RKO (cell line): ENCODE measurements at places on chromosomes 4 and X.
A peak's percentile ranks its signal among the peaks of the same experiment; 100 is the strongest.

DNA sequence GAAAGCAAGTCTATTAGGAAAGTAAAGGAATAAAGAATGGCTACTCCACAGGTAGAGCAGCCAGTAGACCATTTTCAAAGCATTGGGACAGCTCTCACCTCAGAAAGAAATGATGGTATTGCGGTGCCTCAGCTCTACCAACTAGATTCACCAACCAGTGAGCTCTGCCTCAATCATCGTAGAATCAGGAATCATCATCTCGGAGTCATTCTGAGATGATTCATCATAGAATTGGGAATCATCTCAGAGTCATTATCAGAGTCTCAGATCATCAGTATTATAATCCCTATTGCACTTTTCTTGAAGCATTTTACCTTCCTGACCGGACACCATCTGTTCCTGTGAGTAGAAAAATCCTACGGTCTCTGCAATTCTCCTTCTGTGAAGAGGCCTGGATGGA lies 17.5 kb upstream of the SAT1 start:
- peak; percentile 80 for DNase-seq

- DNase-seq = no peak
Measured at GRCh38 chrX:38820751-38821150, 19.5 kb downstream of the MID1IP1 start.

- DNase-seq = no peak
Measured at GRCh38 chr4:112842513-112842912, 205.6 kb downstream of the LARP7 start.

- DNase-seq = no peak
Measured at GRCh38 chr4:113674251-113674650, 87.3 kb downstream of the CAMK2D start.

DNA sequence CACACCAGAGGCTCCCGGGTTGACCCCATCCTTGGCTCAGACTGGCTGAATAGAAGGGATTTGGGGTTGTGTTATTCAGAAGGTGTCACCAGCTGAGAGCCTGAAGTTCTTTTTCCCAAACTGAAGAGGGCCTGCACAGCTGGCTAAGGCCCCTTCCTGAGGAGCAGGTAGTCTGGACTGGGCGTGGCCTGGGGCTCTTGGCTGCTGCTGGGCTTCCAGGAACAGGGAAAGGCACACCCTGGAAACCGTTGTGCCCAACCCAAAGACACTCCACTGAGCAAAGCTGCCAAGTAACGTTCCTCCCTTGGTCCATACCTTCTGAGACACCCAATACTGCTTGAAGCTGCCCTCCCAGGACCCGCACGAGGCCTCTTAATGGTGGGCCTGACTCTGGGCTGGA lies 8.3 kb upstream of the CXCR3 start:
- DNase-seq = no peak

GRCh38 chr4:53777244-53777984 lies 186.1 kb upstream of the LNX1 start:
- DNase-seq = no peak

- no peak for DNase-seq
Measured at GRCh38 chr4:22522706-22523501, 7.0 kb upstream of the ADGRA3 start.

DNA sequence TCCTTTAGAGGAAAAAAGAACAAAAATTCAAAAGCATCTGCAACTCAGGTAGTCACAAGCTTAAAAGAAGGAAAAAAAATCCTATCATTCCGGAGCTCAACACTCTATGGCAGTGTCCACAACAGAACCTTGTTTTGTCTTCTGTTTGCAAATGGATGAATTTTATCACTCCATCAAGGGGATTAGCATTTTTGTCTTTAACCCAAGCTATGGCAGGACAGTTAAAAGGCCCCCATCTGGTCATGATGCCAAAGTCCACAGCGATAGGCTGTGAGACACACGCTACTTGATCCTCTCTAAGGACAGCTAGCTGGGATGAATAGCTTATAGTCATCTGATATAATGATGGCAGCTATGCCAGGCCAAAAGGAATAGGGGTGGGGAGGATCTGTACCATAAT lies 16.6 kb downstream of the AMER1 start:
- DNase-seq = no peak

- DNase-seq = no peak
Measured at GRCh38 chr4:77188498-77189220, 31.7 kb downstream of the CCNG2 start.

DNA sequence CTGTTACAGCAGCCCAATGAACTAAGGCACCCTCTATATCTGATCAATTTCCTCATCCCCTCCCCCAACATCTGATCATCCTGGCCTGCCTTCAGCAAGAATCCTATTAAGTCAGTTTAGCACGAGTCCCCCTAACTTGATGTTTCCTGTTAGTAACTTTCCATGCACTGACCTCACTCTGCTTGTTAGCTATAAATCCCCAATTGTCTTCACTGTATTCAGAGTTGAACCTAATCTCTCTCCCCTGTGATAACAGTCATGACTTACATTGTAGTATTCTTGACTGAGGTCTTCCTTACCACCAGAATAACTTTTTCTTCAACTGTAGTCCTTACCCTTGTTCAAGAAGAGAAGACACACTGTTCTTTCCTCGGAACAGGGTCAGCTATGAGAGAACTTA lies 8.5 kb downstream of the ANXA5 start:
- no peak for DNase-seq

DNA sequence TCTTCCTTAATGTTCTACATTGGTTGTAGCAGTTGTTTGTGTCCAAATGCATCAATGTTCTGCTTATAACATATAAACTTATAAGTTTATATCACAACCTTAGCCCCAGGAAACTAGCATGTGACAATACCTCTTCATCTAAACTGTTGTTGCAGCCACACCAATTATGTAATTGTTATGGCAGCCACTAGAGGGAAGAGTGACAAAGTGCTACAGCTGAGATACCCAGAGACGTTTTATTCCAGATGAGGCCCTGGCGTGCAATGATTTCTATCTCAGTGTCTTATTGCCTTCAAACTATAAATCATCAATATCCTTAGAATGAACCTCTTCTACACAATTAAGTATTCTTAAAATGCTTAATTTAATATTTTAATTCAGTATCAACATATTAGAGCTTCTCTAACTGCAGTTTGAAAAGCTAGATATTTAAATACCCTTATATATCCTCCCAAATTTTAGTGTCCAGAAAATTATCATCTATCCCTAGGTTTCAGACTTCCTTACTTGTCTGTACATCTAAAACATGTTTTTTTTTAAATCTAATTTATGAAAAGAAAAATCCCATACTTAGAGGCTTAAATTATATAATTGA lies 171.6 kb downstream of the PCDH10 start:
- DNase-seq = peak; percentile 72

DNA sequence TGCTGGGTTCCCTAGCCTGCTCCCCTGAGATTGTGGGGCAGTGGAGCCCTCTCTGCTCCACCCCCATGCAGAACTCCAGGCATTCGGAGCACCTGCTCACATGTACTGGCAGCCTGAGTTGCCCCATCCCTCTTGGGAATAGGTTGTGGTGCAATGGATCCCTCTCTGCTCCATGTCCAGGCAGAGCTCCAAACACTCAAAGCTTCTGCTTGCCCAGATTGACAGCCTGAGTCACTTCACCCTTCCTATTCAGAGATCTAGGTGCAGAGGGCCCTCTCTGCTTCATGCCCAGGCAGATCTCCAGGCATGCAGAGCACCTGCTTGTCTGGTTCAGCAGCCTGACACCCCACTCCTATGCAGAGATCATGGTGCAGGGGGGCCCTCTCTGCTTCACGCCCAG lies 18.6 kb upstream of the TEX13B start:
- no peak for DNase-seq

- DNase-seq = no peak
Measured at GRCh38 chrX:41796046-41796445, 72.1 kb downstream of the GPR82 start.

- DNase-seq = peak; percentile 71
Measured at GRCh38 chr4:41693629-41694028, 54.9 kb downstream of the PHOX2B start.

DNA sequence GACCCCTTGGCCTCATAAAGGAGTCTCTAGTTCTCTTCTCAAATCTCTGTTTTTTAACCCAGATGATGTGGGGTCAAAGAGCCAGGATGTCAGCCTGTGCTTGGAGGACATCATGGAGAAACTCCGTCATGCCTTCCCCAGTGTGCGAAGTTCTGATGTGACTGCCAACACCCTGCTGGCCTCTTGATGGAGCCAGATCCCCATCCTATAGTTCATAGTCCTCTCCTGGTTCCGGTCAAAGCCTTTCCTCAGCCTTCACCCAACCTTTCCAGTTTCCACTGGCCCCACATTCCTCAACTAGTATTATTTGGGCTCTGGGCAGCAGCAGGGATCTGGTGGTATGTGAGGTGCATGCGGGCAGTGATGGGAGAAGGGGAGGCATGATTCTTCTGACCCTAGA lies 30.7 kb downstream of the TAF7L start:
- peak; percentile 33 for DNase-seq

- DNase-seq = peak; percentile 19
Measured at GRCh38 chr4:144894573-144894972, 203.4 kb downstream of the ANAPC10 start.

DNA sequence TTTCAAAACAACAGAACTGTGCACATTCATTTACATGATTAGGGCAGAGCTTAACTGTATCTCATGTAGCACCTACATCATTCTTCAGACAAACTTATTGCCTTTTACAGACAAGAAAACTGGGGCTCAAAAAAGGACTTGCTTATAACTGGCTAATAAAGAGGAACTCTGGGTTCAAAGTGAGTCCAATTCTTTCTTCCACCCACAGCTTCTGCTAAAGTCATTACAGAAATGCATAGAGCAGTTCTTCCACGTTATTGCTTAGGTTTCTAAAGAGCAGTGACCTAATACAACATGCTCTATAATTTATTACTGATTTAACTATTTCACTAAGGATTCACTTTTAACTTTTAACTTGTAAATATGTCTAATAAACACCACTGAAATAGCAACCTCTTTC lies 60.6 kb downstream of the ELOVL6 start:
- DNase-seq = no peak

- DNase-seq = no peak
Measured at GRCh38 chr4:186712690-186713089, 11.0 kb downstream of the FAT1 start.

DNA sequence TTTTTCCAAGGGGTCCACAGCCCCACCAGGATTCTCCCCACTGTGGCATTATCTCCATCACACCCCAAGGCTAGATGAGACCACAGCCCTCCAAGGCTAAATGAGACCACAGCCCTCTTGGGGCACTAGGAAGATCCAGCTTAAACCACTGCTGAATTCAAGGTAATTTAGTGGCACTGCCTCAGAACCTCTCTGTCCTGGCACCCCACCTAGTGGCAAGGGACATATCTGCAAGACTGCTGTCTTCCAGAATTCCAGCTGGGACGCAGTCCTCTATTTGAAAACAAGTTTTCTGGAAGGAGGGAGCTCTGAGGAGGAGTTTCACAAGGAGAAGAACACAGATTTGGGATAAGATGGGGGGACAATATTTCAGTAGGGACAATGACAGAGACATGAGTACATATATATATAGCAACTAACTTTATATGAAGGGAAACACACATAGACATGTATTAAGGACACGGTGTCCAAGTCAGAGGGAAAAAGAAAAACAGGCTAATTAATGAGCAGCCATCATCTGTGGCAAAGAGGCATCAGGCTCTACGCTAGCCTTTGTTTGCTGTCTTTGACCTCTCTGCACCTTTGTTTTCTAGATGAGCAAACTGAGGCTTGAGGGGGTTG lies 9.3 kb downstream of the CETN2 start:
- DNase-seq = peak; percentile 59

- DNase-seq = no peak
Measured at GRCh38 chr4:168574581-168575295, 77.9 kb downstream of the PALLD start.

GRCh38 chrX:110491846-110492620 lies 133.4 kb downstream of the RTL9 start:
- no peak for DNase-seq
